Uterus (tissue), 4 donors: ENCODE measurements at places on chromosomes 3 and 15. TPM values are rescaled to one million over a fixed set of nuclear protein-coding genes. Genes with fewer than 3 reads are reported as not detected.

- H3K4me3 ChIP-seq = no peak overlapping the region
- DNase-seq = no peak
- H3K27me3 ChIP-seq = no peaks in the 10 kb centered on the region
- H3K27ac ChIP-seq = no peak overlapping the region
- no peaks in the 10 kb centered on the region for H3K36me3 ChIP-seq
Observed at GRCh38 chr3:196378146-196378841, 40.1 kb upstream of the TM4SF19 start.

DNA sequence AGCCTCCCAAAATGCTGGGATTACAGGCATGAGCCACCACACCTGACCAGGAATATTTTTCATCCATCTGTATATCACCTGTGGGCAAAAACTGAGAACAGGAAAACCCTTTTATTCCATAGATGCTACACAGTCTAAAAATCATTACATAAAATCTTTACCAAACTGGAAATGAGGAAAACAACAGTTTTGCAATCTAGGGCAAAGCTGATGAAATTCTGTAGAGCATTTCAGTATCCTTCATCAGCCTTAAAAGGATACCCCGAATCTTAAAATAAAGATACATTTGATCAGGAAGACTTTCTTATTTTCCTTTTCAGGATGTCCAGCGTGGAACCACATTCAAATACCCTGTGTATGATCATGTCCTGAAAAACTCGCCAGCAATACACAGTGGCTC, 7.1 kb downstream of the SIAH2 start:
- no peak for DNase-seq
- H3K36me3 ChIP-seq = no peaks in the 10 kb centered on the region
- H3K4me1 ChIP-seq = peaks cover 9% of the 10 kb centered on the region
- H3K27ac ChIP-seq = peak overlapping the region; percentile 63

Gene PIGBOS1
- total RNA-seq = 12.2 TPM

DNA sequence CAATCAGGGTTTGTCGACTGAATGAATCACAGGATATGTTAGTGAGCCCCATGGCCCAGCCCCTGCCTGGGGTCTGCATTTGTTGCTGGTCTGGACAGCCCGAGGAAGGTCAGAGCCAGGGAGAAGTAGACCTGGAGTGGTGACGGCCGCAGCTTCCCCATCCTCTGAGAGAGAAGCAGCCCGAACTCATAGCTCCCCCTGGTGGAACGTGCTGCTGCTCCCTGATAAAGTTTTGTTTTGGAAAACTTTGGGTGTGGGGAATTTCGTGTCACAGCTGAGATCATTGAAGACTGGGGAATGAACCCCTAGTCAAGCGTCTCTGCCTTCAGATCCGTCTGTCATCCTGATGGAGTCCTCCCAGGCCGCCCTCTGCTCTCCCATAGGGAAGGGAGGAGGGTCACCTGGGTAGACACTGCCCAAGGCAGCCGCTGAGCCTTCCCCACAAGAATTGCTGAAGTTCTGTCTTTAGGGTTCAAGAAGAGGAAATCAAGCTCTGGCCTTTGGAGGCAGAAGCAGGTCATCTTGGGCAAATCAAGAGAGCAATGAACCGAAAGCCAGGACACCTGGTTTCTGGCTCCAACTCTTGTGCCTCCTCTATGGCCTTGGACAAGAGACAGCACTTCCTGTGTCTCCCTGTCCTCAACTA, 60.5 kb downstream of the GLDN start:
- H3K27ac ChIP-seq = no peak overlapping the region
- no peaks in the 10 kb centered on the region for H3K4me1 ChIP-seq
- no peaks in the 10 kb centered on the region for H3K36me3 ChIP-seq
- no peak overlapping the region for H3K4me3 ChIP-seq
- DNase-seq = no peak

DNA sequence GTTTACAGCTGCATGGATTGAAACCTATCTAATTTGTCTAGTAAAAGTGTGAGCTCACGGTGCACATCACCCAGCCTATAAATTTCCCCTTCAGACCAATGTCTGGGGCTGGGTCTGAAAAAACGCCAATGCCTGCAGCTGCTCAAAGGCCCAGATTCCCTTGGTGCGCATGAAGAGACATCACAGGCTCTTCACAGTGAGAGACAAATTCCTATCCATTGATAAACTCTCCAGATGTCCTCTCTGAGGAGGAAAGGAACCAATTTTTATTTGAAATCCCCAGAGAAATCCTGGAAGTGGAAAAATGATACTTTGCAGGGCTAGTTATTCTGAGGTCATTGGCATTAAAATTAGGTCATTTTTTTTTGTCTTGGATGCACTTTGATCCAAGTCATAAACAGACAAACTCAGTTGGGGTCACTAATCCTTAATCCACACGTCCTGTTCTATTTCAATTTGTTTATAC, 360.5 kb downstream of the EPHA3 start:
- no peaks in the 10 kb centered on the region for H3K4me1 ChIP-seq
- no peak overlapping the region for H3K27ac ChIP-seq
- H3K4me3 ChIP-seq = no peak overlapping the region
- no peaks in the 10 kb centered on the region for H3K27me3 ChIP-seq

Gene LSMEM2
- 1.5 TPM for total RNA-seq
